ENCODE measurements at places on chromosomes 6 and 20.

- no peak for DNase-seq
These were observed 61.2 kb downstream of the RPP40 start for GRCh38 chr6:4942673-4943009.

- peak; percentile 91 for DNase-seq
These were observed 170.2 kb downstream of the PREX1 start for GRCh38 chr20:48657426-48658197.

DNA sequence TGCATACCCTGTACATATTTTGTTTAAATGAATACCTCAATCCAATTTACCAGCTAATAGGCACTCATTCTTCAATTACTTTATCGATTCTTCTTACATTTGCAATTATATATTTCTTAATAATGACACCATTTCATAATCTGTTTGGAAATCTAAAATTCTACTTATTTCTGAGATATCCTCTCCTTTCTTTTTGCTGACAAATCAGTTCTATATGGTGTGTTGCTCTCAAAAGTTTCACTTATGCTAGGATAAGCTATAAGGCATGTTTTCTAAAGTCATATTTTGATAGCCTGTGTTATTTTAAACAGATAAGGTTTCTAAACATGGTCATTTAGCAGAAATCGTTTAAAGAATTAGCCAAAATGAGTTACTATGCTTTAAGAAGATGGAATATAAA lies 140.6 kb upstream of the GJE1 start:
- no peak for DNase-seq

GRCh38 chr20:25204550-25205276 lies 9.2 kb downstream of the ENTPD6 start:
- DNase-seq: peak; percentile 37

DNA sequence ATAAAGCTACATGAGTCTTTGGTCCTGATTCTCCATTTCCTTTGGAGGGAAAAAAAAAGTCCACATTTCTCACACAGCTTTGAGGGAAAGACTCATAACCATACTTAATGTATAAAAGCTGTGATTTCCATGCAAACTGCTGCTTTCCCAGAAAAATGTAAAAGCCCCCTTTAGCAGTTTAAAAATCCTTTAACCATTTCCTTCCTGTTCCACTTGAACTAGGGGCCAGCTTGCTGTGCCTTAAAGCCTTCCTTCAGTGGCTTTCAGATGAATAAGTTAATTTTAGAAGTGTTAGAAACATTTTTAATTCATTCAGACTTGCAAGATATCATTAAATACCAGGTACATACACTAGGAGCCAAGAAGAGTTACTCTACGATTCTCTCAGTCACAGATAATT lies 273.5 kb downstream of the PKHD1 start:
- no peak for DNase-seq

- no peak for DNase-seq
These were observed 22.4 kb upstream of the RIMS4 start for GRCh38 chr20:44832724-44833123.

DNA sequence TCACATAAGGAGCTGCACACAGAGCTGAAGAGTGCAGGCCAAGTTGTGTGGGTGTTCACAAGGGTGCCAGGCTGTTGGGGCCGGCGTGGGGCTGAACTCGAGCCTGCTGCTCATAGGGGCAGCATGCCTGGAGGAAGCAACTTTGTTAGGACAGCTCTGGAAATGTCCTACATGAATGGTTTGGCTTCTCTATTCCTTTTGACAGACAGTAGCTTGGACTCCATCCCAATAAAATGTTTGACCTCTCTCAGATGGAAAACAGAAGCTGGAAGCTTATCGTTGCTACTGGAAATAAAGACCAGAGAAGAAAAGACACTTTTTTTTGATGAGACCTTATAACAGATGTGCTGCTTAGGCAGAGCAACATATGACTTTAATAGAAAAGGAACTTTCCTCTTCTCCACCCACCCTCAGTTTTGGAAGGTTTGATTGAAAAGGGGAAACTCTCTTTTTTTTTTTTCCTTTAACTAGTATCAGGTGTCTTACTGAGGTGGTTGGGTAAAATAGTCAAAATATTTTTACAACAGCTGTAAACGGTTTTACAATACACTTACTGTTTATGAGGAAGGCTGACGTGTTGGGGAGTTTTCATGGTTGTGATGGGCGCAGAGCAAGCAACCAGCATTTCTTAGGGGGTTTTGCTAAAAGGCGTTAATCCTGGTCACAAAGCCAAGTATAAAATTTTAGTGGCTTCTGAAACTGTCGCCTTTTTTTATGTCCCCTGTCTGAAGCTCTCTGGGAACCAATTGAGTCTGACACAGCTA lies 80.7 kb upstream of the EEF1E1 start:
- no peak for DNase-seq

DNA sequence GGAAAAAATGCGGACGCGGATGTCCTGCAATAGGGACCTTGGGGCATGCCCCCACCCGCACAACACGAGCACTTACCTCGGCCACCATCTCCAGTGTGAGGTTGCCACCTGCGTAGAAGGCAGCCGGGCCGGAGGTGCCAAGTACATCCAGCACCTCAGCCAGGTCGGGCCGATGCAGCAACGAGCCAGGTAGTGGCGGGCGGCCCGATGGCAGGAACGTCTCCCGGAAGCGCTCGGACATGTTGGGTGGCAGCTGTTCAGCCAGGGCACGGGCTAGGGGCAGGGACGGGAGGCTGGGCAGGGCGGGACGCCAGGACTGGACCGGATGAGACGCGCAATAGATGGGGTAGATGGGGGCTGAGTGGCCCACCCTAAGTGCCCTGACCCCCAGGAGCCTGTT lies 13.3 kb downstream of the GGT7 start:
- DNase-seq: no peak

DNA sequence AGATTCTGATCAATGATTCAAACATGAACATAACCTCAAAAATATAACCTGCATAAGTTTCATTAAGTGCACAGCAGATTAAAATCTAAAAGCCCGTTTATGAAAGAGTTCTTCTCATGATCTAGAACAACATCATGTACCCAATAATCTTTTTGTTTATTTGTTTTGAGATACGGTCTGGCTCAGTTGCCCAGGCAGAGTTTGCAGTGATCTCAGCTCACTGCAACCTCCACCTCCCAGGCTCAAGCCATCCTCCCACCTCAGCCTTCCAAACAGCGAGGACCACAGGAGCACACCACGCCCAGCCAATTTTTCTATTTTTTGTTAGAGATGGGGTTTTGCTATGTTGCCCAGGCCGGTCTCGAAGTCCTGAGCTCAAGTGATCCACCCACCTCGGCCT lies 149.7 kb downstream of the CDK19 start:
- no peak for DNase-seq

DNA sequence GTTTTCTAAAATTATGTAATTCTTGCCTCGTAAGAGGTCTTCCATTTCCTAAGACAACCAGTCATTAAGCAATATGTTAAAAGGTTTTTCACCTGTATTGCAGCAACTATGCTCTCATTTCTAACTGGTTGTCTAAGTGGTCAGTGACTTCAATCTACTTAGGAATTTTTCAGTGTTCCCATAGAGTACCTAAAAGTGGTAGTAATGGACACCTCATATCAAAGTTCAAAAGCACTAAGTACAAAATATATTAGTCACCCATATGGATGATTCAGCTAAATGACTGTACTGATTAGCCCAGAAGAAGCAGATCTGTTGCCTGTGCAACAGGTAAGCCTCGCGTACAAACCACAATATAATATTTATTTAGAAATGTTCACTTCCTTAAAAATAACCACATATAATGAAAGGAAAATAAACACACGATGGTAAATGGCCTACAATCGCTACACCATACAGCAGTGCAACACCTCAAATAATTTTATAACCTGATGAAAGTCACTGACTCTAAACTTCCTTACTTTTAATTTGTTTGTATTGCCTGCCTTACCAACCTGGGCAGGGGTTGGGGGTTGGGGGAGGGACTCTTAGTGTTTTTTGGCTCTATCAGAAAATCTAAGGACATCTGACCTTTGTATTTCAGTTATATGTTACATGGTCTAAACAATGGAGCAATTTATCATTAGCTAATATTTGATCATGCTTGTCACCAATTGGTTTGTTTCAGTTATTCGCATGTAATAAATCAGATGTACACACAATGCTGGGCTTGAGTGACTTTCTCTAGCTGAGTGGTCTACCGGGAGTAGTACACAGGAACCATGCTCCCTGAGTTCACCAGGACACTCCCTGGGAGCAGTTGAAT lies 105.9 kb downstream of the HIVEP2 start:
- no peak for DNase-seq

GRCh38 chr6:44679438-44680201 lies 292.1 kb downstream of the CDC5L start:
- no peak for DNase-seq

- DNase-seq: no peak
These were observed 2.5 kb downstream of the DIDO1 start for GRCh38 chr20:62923669-62924441.

- no peak for DNase-seq
These were observed 148.8 kb downstream of the QKI start for GRCh38 chr6:163563318-163563717.

DNA sequence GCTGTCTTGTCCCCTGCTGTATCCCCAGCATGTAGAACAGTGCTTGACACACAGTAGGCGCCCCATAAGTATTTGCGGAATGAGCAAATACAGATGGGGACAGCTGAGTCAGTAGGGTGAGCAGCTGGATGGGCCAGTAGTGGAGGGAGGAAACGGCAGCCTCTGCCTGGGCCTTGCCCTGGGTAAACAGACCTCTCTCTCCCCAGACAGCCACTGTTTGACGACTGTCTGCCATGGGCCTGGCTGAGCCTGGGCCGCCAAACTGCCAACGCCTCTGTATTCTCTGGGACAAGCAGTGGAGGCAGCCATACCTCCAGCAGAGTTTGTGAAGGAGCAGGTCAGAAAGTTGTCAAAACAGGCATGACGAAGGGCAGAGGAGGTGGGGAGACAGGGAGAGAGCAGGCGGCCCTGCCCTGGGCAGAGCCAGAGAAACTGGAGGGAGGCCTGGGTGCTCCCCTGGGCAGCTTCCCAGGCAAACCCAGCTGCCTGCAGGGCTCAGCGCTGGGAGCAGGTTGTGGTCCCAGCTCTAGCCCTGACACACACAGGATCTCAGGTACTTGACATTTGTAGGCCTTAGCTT lies 15.2 kb downstream of the HNF4A start:
- no peak for DNase-seq

- no peak for DNase-seq
These were observed 6.2 kb upstream of the CD93 start for GRCh38 chr20:23092384-23092756.

DNA sequence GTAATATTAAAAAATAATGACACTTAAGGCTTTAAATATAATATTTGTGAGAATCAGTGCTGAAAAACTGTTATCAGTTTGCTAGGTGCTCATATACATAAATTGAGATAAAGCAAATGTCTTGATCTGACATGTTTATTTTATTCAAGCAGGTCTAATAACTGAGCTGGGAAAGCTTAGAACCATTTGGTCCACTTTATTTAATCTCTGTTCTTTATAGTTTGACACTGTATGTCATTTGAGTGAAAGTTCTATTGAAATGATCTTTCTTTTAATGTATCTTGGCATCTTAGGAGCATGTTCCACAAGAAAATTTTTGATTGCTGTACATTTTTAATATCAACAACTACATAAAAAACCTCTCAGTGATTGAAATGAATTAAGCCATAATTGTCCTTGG lies 772.0 kb upstream of the NRSN1 start:
- no peak for DNase-seq

GRCh38 chr6:37459981-37460800 lies 27.2 kb downstream of the CMTR1 start:
- DNase-seq: peak; percentile 94

GRCh38 chr6:27757307-27757706 lies 154.9 kb downstream of the OR2B2 start:
- DNase-seq: peak; percentile 79

DNA sequence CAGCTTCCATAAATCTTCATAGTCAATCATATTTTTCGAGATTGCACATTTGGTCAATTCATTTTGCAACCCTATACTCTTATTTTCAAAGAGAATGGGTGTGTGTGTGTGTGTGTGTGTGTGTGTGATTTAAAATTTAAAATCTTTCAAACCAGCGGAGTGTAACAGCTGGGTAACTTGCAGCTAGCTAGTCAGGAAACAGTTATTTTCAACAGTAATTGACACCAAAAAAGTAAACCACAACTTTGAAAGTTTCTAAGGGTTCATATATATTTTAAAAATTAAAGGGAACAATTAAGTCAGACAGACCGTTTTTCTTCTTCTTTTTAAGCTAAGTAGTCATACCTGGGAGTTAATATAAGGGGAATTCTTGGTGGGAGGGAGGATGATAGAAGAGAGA lies 57.0 kb downstream of the PRR18 start:
- peak; percentile 27 for DNase-seq

DNA sequence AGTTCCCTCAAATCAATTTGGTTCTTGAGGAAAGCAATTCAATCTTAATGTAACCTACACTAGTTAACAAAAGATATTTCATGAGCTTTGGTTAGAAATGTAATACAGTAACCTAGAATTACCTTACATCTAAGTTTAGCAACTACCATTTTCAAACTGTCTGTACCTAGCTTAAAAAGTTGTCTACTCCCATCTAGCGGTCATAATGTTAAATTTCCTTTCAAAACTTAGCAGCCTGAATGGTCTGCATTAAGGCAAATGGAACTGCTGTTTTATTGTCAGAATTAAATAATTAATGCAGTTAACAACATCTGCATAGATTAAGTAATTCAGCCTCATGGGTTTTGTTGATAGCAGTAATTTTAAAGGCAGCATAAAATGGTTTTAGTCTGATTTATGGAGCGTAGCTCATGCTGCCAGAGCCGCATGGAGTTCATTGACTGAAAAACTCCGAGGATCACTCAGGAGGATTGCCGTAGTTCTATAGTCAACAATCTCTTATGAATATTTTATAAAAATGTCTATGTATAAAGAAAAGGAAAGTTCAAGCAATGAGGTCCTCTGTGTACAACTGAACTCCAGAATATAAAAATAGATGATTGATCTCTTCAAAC lies 485.4 kb upstream of the MANEA start:
- DNase-seq: peak; percentile 75

Data from hematopoietic multipotent progenitor cell treated with erythropoietin and hydrocortisone succinate and interleukin-3 and kit ligand, for 4 days (in vitro differentiated cells).